GM04503 (cell line): ENCODE measurements at places on chromosomes 16 and 17.

DNA sequence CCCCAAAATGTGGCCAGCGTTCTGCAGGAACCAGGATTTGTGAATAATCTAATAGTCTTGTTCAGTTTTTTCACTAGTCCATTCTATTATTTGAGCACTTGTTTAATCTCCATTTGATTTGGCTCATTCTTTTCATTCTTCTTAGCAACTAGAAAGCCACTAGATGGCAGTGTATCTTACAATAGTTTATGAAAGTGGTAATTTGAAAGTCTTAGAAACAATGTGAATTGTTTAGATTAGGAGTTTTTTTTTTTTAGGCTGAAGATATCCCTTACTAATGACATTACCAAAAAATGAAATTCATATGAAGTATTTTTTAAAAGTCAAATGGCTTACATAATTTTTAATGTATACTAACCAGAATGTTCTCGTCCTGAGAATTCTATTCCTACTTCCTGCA lies 6.7 kb downstream of the ERI2 start:
- DNase-seq: no peak

GRCh38 chr17:77494664-77495435 lies 354.1 kb downstream of the SEC14L1 start:
- DNase-seq: no peak

GRCh38 chr17:31272803-31273202 lies 24.2 kb downstream of the OMG start:
- no peak for DNase-seq

DNA sequence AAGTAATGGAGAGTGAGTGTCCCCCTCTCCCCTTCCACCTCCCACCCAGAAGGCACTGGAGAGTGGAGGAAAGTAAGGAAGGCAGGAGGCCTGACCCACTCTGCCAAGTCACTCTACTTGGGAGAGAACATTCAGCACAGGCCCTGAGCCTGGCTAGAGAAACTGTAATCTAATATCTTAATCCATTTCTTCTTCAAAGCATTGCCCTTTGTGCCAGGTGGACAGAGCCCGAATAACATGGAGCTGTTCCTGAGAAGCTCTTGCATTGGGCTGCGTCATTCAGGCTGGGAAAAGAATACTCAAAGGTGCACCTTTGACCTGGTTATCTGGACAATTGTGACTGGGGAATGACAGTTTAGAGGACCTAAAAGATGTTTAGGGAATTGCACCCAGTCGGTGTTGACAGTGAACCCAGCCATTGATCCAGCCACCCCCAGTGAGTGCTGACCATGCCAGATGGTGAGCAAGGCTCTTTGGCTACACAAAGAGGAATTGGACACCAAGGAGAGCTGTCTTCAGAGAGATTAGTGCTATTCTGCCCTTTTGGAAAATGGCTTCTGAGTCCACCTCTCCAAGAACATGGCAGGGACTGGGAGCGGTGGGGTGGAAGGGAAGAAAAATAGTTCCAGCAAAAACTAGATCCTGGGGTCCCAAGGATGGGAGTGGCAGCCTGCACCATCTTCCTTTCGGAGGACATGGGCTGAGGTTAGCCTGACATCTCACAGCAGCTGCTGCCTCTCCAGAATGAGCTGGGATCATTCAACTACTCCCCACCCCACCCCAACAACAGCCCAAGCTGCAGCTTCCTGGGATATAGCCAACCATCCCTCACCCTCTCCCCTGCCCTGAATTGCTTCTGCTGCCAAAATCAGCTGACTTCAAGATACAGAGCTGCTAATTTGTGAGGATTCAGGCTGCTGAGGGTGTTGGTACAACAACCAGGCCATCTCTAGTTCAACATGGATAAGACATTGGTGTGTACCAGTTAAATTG lies 11.6 kb upstream of the NOG start:
- DNase-seq: no peak

DNA sequence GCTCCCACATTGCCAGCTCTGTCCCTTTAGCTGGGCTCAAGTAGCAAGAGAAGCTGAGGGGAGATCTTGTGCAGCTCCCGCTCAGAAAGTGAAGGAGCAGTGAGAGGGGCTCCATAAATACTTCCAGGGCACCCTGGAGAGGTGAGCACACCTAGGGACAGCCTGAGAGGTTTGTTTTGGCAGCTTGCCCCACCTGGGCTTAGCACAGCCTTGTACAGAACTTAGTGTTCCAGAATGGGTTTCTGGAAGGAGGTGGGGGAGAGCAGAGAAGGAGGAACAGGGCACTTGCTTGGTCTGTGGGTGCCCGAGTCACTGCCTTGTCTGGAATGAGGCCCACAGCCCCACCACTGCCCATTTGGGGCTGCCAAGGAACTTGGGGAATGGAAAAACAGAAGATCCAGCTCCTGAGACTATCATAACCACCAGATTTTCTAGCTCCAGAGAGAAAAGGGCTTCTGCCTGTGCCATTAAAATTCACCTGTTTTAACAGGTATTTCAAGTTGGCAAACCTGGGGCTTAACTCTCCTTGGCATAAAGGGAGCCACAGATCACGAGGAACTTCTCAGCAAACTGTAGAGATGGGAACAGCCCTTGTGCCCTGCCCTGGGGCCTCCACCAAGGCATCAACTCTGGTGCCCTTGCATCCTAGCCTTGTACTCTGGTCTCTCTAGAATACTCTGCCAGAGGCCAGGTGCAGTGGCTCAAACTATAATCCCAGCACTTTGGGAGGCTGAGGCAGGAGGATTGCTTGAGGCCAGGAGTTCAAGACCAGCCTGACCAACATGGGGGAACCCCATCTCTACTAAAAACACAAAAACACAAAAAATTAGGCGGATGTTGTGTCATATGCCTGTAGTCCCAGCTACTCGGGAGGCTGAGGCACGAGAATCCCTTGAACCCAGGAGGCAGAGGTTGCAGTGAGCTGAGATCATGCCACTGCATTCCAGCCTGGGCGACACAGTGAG lies 1.9 kb downstream of the PRR15L start:
- no peak for DNase-seq

- DNase-seq: no peak
Observed at GRCh38 chr16:14494396-14494966, 135.6 kb downstream of the PARN start.

DNA sequence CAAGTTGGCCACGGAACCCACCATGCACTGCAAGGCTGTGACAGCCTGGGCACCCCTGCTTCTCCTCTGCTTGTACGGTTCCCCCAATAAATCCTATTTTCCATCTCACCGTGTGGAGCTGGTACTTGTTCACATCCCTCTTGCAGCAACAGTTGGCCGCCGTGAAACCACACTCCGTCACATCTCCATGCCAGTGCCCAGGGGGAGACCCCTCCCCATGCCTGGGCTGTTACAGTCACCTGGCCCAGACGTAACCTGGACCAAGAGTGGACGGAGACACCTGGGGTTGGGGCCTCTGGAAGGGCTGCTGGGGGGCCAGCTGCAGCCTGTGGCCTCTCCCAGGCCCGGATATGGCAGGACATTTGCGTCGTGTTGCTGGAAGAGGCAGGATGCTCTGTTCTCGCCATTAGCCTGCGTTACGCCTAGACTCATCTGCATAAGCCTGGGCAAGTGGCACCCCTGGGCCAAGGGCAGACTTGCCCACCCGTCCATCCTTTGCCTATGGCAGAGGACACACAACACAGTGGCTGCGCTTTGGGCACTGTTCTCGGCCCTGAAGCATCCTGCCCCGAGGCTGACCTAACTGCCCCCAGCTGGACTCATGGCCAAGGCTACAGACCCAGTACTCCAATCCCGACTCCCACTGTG lies 14.2 kb upstream of the KREMEN2 start:
- no peak for DNase-seq

DNA sequence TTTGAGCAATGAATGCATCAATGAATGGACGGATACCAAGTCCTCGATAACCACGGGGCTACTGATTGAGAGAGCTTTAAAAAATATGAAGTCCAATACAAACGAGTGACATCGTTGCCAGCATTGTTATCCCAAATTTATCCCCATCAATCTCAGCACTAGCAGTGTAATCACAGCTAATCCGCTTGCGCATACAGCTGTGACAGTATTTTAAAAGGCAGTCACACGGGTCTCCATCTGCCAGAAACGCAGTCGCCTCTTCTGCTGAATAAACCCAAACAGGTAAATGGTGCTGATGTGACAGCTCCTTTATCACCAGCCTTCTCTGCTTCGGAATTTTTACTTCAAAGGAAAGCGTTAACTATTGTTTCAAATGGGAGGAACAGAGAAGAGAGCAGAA lies 311.1 kb downstream of the XYLT1 start:
- DNase-seq: no peak

DNA sequence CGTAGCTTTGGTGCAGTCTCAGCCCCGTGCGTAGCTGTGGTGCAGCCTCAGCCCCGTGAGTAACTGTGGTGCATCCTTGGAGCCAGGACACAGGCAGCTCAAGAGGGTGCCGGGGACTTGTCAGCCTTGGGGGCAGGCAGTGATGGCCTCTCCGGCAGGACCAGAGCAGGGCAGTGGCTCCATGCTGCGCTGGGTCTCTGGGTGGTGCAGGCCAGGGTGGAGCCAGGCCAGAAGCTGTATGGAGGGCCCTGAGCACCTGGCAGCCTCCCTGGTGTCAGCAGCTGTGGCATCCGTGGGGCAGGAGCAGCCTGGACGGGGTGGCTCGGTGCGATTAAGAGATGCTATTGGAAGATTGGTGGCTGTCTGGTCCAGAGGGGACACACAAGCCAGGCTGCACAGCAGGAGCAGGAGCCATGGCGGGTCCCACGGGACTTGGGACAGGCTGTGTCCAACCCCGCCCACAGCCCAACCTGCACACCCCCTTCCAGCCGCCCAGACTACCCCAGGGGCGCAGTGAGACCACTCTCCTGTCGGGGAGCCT lies 28.3 kb upstream of the CDH15 start:
- no peak for DNase-seq

- no peak for DNase-seq
Observed at GRCh38 chr17:72699545-72699944, 392.9 kb downstream of the SLC39A11 start.

DNA sequence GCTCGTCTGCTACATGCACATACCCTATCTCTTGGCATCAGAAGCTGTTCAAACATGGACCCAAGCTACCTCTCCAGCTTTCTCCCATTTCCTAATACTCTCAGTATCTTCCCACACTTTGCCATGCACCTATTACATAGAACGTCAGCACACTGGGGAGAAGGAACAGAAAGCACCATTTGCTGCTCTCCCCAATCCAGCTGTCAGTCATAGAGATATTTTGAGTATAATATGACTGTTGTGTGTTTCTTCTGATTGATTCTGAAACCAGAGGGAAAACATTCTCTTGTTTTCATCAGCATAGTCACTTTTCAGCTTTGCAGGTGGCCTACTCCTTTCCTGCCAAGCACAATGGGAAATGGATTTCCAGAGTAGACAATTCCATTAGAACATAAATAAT lies 107.1 kb downstream of the ADAMTS18 start:
- no peak for DNase-seq
